ENCODE measurements at places on chromosomes 1 and 21.
A peak's percentile ranks its signal among the peaks of the same experiment; 100 is the strongest.

DNA sequence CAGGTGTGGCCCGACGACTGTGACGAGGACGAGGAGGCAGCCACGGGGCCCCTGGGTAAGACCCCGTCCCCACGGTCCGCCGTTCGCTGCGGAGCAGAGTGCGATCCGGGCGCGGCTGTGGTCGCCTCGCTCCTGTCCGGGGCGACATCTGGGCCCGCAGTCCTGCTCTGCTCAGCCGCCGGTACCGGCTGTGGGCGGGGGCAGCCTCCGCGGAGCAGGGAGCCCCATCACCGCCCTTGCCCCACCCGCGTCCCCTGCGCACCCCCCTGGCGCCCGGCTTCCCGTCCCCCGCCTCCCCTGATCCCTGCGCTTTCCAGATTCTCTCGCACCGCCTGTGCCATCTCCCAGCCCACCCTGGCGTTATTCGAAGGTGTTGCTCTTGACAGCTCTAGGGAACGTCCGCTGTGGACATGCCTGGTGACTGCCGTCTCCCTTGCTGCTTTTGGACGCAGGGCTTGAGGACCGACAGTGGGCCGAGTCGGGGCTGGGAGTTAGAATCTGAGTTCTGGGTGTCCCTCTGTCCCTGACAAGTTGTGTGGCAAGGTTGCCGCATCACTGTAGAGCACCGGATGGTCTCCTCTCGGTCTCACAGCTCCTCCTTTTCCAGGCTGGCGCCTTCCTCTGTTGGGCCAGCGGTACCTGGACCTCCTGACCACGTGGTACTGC lies 596 bp downstream of the TOR3A start:
- DNase-seq, result no peak

- no peak for DNase-seq
Measured at GRCh38 chr1:36446271-36446670, 4.0 kb downstream of the OSCP1 start.

DNA sequence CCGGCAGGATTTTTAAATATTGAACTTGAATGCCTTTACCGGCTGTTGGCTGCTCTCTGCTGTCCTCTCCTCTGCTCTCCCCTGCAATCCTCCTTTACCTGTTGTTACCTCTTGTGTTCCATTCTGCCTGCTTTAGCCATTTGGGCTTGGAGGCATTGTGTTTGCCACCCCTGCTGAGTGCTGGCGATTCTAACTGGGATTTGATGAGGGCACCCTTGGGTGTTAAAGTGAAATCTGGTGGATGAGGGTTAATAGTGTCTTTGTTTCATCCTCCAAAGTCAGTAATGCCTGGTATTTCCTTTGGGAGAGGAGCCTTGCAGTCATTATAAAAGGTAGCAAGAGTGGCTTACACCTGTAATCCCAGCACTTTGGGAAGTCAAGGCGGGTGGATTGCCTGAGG lies 9.9 kb downstream of the SZRD1 start:
- no peak for DNase-seq

DNA sequence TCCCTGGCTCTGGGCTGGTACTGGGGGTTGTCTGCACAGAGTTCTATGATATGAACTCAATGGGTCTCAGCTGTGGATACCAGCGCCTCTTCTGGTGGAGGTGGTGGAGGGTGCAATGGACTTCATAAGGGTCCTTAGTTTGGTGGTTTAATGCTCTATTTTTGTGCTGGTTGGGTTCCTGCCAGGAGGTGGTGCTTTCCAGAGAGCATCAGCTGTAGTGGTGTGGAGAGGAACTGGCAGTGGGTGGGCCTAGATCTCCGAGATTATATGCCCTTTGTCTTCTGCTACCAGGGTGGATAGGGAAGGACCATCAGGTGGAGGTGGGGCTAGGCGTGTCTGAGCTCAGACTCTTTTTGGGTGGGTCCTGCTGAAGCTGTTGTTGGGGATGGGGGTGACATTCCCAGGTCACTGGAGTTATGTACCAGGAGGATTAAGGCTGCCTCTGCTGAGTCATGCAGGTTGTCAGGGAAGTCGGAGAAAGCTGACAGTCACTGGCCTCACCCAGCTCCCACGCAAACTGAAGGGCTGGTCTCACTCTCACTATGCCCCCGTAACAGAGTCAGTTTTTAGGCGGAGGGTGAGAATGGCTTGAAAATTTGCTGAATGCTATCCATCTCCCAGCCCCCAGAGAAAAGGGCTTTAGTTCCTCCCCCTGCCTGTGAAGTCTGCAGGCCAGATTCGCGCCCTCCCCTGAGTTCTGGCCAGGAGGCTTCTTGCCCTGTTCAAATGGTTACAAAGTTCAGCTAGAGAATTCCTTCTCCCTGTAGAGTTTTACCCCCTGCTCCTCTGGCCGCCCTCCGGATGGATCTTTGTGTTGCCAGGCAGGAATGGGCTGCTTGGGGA lies 902.9 kb downstream of the LTN1 start:
- DNase-seq, result no peak

DNA sequence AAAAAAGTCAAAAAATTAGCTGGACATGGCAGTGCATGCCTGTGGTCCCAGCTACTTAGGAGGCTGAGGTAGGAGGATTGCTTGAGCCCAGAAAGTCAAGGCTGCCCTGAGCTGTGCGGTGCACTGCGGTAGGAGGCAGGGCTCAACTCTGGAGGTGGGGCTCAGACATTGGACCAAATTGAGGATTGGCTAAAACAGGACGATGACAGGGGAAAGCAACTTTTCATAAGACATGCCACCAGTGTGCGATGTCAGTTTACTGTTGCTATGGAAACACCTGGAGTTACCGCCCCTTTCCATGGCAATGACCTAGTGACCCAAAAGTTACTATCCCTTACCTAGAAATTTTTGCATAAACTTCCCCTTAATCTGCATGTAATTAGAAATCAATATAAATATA lies 85.3 kb downstream of the DISP3 start:
- no peak for DNase-seq

GRCh38 chr1:58881471-58881994 lies 97.7 kb upstream of the JUN start:
- DNase-seq, result no peak

- DNase-seq, result no peak
Measured at GRCh38 chr1:186559601-186560116, 98.7 kb upstream of the PDC start.

DNA sequence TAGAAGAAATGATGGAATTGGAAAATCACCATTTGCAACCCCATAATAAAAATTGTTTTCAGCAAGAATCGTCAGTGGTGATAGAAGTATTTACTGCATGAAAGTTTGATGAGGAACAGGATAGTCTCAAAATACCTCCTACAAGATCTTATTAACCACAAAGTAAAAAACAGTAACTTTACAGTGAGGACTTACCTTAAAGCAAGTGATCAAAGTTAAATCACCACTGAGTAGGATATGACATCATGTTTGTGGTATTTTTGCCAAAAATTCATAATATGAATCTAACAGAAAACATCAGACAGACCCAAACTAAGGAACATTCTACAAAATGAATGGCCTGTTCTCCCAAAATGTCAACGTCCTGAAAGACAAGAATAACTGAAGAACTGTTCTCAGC lies 19.9 kb downstream of the ALDH9A1 start:
- no peak for DNase-seq

DNA sequence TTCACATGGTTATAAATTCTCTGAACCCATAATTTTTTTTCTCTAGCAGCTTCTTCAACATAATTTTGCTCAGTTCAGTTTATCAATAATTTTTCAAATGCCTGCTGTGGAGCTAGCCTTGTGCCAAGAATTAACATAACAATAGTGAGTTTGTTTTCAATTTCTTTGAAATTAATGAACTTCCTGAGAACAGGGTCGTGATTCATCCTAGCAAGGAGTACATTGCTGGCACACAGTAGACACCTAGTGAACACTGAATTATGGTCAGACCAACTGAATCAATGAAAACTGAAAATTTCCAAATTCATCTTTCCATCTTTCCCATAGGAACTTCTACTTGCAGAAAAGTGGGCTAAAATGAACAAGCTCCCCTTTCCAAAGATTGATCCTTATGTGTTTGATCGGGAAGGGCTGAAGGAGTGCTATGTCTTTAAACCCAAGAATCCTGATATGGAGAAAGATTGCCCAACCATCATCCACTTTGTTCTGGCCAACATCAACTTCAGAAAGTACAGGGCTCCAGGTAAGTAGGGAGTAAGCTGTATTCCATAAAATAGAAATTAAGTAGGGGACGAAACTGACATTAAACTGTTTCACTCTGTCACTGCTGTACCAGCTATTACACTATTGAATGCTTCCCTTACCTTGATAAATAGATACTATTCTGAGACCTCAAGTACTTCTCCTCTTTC lies 148.7 kb downstream of the PLA2G4A start:
- DNase-seq, result no peak

DNA sequence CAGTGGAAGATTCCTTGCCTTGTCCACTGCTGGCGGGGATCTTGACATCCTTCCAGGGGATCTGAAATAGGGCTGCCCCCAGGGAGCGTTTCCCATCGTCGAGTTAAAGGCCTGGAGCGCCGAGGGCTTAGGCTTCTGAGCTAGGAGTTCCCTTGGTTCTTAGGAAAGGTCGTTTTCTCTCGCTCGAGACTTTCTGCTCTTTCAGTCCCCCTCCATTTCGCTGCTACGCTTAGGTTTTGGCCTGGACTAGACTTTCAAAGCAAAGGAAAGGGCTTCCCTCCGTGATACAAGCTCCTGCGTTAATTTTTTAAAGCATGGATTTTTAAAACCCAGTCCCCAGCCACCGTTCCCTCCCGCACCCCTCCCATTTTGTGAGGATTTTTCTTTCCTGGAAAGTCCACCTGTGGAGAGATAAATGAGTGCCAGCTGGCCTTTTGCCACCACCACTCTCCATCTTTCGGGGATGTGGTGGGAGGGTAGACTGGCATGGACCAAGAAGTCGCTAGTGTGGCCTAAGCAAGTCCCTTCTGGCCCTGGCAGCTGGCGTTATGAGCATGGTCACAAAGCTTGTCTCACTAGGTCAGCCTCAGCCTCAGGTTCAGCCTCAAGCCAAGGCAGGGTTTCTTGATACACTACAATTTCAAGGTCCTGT lies 9.2 kb downstream of the NR5A2 start:
- DNase-seq, result no peak

GRCh38 chr1:236417336-236417735 lies 23.2 kb downstream of the EDARADD start:
- no peak for DNase-seq

- DNase-seq, result no peak
Measured at GRCh38 chr1:160834945-160835565, 27.6 kb downstream of the CD244 start.

DNA sequence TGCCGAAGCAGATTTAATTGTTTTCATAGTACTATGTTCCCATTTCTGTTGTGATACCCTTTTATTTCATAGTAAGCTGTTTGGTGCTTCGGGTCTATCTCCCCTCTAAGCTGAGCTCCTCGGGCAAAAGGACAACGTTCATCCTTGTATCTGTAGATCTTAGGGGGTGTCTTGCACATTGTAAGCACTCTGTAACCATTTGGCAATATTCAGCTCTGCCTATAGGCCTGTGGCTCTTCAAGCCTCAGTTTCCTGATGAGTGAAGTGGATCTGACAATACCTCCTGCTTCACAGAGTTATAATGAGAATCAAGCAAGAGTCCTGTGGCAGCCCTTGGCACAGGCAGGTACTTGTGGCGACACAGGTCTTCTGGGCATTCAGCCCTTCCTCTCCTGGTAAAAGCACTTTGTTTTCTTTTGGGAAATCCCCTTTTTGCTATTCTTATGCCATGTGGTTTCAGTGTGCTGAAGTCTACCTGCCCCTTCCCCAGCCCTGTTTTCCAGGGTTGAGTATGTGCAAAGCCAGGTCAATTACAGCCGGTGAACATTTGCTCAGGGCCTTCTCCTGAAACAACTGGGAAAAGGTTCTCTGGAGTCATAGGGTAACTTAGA lies 8.5 kb upstream of the EXO1 start:
- DNase-seq, result no peak

DNA sequence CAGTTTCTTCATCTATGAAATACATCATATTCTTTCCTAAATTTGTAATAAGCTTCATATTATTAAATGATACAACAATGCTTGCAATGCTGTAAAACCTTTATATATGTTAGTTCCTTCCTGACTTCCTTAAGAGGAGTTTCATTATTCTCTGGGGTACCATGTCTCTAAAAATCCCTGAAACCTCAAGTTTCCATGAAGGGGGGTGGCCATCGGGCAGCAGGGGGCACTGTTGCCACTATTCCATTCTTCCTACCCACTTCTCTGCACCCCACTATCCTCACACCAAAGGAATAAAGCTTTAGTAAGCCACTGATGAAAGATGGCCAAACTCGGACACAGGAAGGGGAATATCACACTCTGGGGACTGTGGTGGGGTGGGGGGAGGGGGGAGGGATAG lies 9.0 kb upstream of the DMRTB1 start:
- DNase-seq, result no peak

DNA sequence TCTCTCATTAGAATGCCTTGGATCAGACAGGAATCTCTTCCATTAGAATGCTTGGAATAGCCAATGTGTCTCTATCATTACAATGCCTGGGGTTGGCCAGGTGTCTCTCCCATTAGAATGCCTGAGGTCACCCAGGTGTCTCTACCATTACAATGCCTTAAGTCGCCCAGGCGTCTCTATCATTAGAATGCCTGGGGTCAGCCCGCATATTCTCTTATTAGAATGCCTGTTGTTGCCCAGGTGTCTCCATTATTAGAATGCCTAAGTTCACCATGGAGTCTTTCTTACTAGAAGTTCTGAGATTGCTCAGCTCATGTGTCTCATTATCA lies 60.2 kb downstream of the RNF187 start:
- DNase-seq, result no peak

DNA sequence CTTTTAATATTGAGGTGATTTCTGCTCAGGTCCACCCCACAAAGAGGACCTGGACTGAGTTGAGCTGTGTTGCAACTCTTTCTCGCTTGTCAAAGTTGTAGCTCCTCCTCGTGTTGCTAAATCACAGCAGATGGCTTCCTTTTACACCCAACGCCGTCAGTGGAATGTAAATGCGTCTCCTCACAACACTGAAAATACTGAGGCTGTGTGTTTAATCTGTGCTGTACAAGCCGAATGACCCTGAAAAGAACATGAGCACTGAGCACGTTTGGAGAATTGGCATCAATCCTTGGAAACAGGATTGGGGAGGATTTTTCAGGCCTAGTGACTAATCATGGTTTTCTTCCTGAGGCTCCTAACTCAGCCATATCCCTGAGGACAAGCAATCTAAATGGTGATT lies 196.0 kb downstream of the CRB1 start:
- peak; percentile 4 for DNase-seq

- DNase-seq, result no peak
Measured at GRCh38 chr21:17976139-17976538, 157.0 kb upstream of the C21orf91 start.

DNA sequence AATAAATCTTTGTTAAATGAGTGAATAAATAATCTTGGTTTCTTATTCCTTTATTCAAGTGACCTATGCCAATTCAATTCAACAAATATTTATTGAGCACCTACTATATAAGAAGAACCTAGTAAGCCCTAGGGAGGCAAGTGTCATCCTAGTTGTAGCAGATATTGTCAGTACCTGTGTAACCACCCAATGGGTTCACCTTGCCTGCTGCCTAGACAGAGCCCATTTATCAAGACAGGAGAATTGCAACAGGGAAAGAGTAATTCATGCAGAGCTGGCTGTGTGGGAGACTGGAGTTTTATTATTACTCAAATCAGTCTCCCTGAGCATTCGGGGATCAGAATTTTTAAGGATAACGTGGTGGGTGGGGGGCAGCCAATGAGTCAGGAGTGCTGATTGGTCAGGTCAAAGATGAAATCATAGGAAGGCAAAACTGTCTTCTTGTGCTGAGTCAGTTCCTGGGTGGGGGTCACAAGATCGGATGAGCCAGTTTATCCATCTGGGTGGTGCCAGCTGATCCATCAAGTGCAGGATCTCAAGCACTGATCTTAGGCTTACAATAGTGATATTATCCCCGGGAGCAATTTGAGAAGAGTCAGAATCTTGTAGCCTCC lies 53.8 kb upstream of the KCNA3 start:
- no peak for DNase-seq
